Vagina (tissue), 2 donors: ENCODE measurements at places on chromosomes 5 and 9.

DNA sequence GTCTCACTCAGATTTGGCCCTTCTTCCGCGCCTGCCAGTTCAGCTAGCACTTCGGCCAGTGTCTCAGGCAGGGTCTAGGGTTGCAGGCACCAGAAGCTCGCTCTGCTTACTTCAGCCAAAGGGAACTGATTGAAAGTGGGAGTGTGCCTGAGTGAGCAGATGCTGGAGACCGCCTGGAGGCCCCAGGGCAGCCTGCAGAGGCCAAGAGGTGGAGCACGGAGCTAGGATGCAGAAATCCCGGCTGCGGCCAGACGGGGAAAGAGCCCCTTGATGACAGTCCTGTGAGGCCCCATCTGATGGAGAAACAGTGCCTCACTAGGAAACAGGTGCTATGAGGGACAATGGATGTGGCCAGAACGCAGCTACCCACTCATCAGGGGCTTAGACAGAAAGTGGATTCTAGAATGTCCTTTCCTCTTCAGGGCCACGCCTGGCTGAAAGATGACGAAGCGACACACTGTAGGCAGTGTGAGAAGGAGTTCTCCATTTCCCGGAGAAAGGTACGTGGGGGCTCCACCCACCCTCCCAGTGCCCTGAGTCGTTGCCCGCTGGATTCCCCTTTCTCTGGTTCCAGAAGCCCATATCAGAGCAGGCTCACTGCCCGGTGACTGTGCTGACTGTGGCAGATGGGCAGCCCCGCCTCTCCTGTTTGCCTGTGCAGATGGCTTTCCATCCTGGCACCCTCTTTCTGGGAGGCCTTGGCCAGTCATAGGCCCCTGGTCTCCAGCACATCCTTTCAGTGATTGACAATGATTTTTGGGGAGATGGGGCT, 16.1 kb downstream of the HNRNPH1 start:
- peaks cover 49% of the 10 kb centered on the region for H3K4me1 ChIP-seq
- no peak for DNase-seq
- H3K27ac ChIP-seq: peak overlapping the region; percentile 13
- H3K4me3 ChIP-seq: no peak overlapping the region

- H3K27ac ChIP-seq: no peak overlapping the region
- H3K36me3 ChIP-seq: no peaks in the 10 kb centered on the region
- no peak overlapping the region for H3K4me3 ChIP-seq
- H3K27me3 ChIP-seq: no peaks in the 10 kb centered on the region
Measured at GRCh38 chr5:96790961-96791504, 16.7 kb downstream of the ERAP1 start.

DNA sequence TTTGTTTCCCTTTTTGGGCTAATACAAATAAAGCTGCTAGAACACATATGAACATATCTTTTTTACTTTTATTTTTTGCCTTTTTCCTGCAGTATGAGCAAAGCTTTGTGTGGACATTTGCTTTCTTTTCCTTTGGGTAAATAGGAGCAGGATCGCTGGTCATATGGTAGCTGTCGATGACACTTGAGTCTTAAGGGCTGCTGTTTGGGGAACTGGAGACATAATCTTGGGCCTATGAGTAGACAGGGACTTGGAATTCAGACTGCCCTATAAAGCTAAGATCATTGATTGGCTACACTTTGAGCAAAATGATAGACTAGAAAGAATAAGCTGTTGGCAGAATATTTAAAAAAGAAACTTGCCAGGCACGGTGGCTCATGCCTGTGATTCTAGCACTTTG, 60.9 kb upstream of the ABL1 start:
- peaks cover 11% of the 10 kb centered on the region for H3K4me1 ChIP-seq
- no peak overlapping the region for H3K4me3 ChIP-seq
- no peaks in the 10 kb centered on the region for H3K27me3 ChIP-seq
- no peaks in the 10 kb centered on the region for H3K36me3 ChIP-seq
- no peak for DNase-seq

GRCh38 chr9:4537581-4537980, 47.3 kb downstream of the SLC1A1 start:
- H3K27me3 ChIP-seq: no peaks in the 10 kb centered on the region
- no peak for DNase-seq
- no peaks in the 10 kb centered on the region for H3K36me3 ChIP-seq
- H3K4me3 ChIP-seq: no peak overlapping the region
- H3K4me1 ChIP-seq: no peaks in the 10 kb centered on the region

- H3K4me3 ChIP-seq: no peak overlapping the region
- H3K36me3 ChIP-seq: no peaks in the 10 kb centered on the region
- H3K4me1 ChIP-seq: no peaks in the 10 kb centered on the region
- DNase-seq: no peak
- H3K27ac ChIP-seq: no peak overlapping the region
Measured at GRCh38 chr5:19795218-19795617, 192.8 kb downstream of the CDH18 start.

GRCh38 chr5:39140558-39141168, 66.5 kb upstream of the RICTOR start:
- no peak overlapping the region for H3K4me3 ChIP-seq
- H3K36me3 ChIP-seq: no peaks in the 10 kb centered on the region
- DNase-seq: no peak
- no peaks in the 10 kb centered on the region for H3K4me1 ChIP-seq
- H3K27me3 ChIP-seq: no peaks in the 10 kb centered on the region

- no peaks in the 10 kb centered on the region for H3K27me3 ChIP-seq
- no peaks in the 10 kb centered on the region for H3K4me1 ChIP-seq
- DNase-seq: no peak
Measured at GRCh38 chr9:16425562-16426231, 444.8 kb downstream of the BNC2 start.

- no peaks in the 10 kb centered on the region for H3K27me3 ChIP-seq
- peak within 1 kb of the TSS; percentile 75 for H3K4me3 ChIP-seq
- H3K4me1 ChIP-seq: peaks cover 10% of the 10 kb centered on the region
- no peak for DNase-seq
- peak within 1 kb of the TSS; percentile 63 for H3K27ac ChIP-seq
Measured at GRCh38 chr5:140042643-140043507, at the start of gene NRG2. TSS of gene NRG2 (minus strand) at chr5:140043299.

- H3K36me3 ChIP-seq: no peaks in the 10 kb centered on the region
- no peaks in the 10 kb centered on the region for H3K4me1 ChIP-seq
- H3K27ac ChIP-seq: no peak overlapping the region
- no peak for DNase-seq
- no peak overlapping the region for H3K4me3 ChIP-seq
- no peaks in the 10 kb centered on the region for H3K27me3 ChIP-seq
Measured at GRCh38 chr9:99873943-99874584, 32.4 kb upstream of the STX17 start.

DNA sequence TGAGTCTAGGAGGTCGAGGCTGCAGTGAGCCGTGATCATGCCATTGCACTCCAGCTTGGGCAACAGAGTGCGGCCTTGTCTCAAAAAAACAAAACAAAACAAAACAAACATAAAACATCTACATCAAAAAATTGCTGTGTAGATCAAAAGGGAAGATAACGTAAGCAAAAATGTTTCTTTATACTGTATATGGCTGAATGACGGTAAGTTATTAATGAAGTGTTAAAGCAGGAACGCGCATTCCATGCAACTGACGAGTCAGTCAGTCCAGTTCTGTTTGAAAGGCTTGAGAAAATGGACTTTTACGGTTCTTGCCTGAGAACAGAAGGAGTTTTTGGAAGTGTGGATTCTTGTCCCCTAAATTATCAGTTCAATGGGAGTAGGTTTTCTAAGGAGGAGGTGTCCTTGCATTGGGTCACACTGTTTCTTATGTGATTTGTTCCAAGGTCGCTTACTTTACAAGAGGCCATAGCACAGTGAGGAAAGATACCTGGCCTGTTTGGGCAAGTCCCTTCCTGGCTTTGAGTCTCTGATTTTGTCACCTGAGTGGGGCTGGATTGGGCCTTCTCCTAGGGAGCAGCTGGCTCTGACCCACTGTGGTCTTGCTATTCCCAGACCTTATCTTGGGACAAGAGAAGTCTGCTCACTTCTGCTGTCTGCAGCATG, 6.6 kb upstream of the PTGS1 start:
- H3K4me1 ChIP-seq: peaks cover 17% of the 10 kb centered on the region
- H3K27me3 ChIP-seq: no peaks in the 10 kb centered on the region
- no peak overlapping the region for H3K27ac ChIP-seq
- H3K36me3 ChIP-seq: no peaks in the 10 kb centered on the region

GRCh38 chr5:133531594-133531993, 80.7 kb downstream of the FSTL4 start:
- no peak overlapping the region for H3K27ac ChIP-seq
- H3K36me3 ChIP-seq: no peaks in the 10 kb centered on the region
- no peak overlapping the region for H3K4me3 ChIP-seq
- DNase-seq: no peak
- no peaks in the 10 kb centered on the region for H3K27me3 ChIP-seq

GRCh38 chr5:88829054-88829453, 53.9 kb downstream of the MEF2C start:
- H3K4me3 ChIP-seq: no peak overlapping the region
- no peak for DNase-seq
- H3K36me3 ChIP-seq: no peaks in the 10 kb centered on the region
- H3K27ac ChIP-seq: peak overlapping the region; percentile 56

GRCh38 chr5:137901011-137901817, 12.0 kb downstream of the PKD2L2 start:
- no peaks in the 10 kb centered on the region for H3K4me1 ChIP-seq
- H3K36me3 ChIP-seq: no peaks in the 10 kb centered on the region
- no peaks in the 10 kb centered on the region for H3K27me3 ChIP-seq
- H3K4me3 ChIP-seq: no peak overlapping the region
- H3K27ac ChIP-seq: no peak overlapping the region

DNA sequence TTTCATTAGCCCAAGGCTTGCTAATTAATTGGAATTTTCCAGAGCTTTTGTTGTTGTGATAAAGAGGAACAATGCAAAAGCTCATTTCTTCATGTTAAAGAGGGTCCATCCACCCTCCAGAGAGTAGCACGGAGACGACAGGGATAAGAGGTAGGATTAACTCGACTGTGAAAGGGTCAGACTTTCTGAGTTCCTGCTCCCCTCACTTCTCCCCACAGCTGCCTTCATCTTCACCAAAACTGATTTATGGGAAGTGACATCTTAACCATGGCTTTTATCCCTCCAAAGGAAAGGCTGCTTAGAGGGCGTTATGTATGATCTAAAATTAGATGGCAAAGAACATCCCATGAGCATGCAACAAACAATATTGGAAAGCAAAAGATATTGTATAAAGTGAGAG, 135.5 kb downstream of the GLIS3 start:
- H3K4me1 ChIP-seq: peaks cover 11% of the 10 kb centered on the region
- no peaks in the 10 kb centered on the region for H3K36me3 ChIP-seq
- H3K4me3 ChIP-seq: no peak overlapping the region
- no peak for DNase-seq

DNA sequence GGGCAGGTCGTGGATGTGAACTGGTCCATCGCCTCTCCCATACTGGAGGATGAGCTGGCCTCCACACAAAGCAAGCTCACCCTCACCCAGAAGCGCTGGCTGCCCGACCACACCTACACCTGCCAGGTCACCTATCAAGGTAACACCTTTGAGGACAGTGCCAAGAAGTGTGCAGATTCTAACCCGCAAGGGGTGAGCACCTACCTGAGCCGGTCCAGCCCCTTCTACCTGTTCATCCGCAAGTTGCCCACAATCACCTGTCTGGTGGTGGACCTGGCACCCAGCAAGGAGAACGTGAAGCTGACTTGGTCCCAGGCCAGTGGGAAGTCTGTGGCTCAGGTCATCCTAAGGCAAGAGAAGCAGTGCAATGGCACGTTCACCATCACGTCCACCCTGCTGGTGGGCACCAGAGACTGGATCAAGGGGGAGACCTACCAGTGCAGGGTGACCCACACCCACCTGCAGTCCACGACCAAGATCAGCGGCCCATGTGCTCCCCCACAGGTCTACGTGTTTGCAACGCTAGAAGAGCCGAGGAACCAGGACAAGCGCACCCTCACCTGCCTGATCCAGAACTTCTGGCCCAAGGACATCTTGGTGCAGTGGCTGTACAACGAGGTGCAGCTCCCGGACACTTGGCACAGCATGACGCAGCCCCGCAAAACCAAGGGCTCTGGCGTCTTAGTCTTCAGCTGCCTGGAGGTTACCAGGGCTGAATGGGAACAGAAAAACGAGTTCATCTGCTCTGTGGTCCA, 71.3 kb downstream of the INSL6 start:
- H3K27ac ChIP-seq: no peak overlapping the region
- H3K4me3 ChIP-seq: no peak overlapping the region
- H3K36me3 ChIP-seq: peaks cover 14% of the 10 kb centered on the region
- no peak for DNase-seq
- no peaks in the 10 kb centered on the region for H3K27me3 ChIP-seq

GRCh38 chr5:113427871-113428574, 6.8 kb downstream of the TSSK1B start:
- H3K4me3 ChIP-seq: no peak overlapping the region
- H3K36me3 ChIP-seq: no peaks in the 10 kb centered on the region
- no peaks in the 10 kb centered on the region for H3K27me3 ChIP-seq
- no peak for DNase-seq

- H3K27ac ChIP-seq: no peak overlapping the region
- no peak overlapping the region for H3K4me3 ChIP-seq
- H3K27me3 ChIP-seq: no peaks in the 10 kb centered on the region
- no peaks in the 10 kb centered on the region for H3K4me1 ChIP-seq
- no peak for DNase-seq
Measured at GRCh38 chr5:136230176-136230575, 37.2 kb upstream of the SMIM32 start.

DNA sequence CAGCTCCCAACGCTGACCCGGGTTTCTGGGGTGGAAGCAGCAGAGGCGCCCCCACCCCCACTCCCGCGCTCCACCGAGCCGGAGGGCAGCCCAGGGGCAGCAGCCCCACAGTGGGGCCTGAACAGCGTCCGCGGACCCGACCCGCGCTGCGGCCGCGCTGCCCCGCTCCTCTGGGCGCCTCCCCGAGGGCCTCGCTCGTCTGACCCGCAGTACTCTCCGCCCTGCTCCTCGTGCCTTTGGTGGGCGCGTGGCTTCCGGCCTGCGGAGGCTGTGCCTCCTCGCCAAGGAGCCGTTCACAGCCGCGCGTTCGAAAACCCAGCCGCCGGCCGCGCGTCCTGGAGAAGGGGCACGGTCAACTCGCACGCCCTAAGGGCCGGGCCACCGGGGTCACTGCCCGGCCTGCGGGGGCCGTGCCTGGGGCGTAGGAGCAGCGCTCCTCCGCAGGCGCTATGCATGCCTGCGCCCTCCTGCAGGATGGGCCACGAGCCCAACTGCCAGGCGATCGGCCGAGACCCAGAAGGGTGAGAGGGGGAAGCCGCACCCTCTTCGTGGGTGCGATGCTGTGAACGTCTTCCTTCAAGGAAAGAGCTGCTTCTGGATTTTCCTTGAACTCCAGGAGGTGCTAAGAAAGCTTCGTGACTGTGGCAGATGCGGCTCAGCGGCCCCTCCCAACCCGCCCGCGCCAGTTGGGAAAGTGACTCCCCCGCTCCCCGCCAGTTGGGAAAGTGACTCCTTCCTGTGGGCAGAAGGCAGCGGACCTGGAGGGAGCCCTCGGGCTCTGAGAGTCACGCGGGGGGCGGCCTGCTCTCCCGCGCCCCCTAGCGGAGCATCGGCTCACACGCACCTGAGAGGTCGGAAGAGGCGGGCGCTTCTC, 82.7 kb downstream of the HSD17B3 start:
- peak overlapping the region; percentile 20 for H3K4me3 ChIP-seq
- peaks cover 15% of the 10 kb centered on the region for H3K4me1 ChIP-seq
- peak overlapping the region; percentile 62 for H3K27ac ChIP-seq
- no peak for DNase-seq
